ENCODE measurements at places on chromosomes 6 and 20.

- DNase-seq: no peak
These were observed 71.8 kb downstream of the FOXF2 start for GRCh38 chr6:1461207-1461606.

DNA sequence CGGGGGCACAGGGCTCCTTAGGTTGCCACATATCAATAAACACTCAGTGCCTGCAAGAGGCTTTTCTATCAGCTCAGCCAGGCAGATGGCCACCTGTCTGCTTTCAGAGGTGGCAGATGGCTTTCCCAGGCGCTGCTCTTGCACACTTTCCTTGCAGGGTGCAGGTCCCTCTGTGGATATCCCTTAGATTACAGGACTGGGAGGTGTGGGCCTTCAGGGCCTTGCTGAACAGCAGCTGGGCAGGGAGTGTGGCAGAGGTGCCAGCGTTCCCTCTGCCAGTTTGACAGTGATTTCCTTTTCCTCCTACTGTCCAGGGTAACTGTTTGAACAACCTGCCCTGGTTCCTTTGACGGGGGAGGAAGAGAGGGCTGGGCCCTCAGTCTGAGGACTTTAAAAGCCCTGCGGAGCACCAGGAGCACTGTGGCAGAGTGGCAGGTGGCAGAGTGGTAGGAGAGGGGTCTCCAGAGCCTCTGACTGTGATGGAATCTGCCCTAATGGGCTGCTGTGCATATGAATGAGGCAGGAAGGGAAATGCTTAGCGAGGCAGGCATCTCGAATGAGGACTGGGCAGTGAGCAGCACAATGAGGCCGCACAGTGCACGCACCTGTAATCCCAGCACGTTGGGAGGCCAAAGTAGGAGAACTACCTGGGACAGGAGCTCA is 34.2 kb downstream of the ABHD12 start:
- DNase-seq: peak; percentile 90

DNA sequence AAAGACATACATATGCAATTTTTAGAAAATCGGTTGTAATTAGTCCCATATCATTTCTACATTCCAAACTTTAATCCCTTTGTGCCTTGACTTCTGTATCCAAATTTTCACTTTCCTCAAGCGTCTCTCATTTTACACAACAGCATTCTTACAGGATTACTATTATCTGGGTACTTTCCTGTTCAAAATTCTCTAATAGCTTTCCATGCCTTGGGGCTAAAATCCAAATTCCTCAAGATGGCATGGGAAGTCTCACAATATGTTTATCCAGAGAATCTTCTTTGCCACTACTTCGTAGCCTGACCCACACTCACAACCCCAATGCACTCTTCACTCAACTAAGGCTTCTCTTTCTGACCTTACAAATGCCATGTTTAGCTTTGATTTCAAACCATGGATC is 125.0 kb downstream of the TBX18 start:
- no peak for DNase-seq

- DNase-seq: no peak
These were observed 148.2 kb downstream of the ERMARD start for GRCh38 chr6:169899481-169900145.

- DNase-seq: no peak
These were observed 244.3 kb upstream of the TSHZ2 start for GRCh38 chr20:52727740-52728456.

DNA sequence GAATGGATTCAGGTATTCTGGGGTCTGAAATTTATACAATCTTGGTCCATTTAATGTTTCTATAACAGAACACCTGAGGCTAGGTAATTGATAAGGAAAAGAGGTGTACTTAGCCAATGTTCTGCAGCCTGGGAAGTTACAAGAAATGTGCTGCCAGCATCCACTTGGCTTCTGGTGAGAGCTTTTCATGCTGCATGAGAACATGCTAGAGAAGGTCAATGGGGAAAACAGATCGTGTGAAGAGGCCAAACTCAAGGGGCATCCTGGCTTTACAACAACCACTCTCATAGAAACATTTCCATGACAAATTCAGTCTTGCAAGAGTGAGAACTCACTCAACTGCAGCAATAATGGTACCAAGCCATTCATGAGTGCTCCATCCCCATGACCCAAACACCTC is 16.8 kb downstream of the IL22RA2 start:
- no peak for DNase-seq

DNA sequence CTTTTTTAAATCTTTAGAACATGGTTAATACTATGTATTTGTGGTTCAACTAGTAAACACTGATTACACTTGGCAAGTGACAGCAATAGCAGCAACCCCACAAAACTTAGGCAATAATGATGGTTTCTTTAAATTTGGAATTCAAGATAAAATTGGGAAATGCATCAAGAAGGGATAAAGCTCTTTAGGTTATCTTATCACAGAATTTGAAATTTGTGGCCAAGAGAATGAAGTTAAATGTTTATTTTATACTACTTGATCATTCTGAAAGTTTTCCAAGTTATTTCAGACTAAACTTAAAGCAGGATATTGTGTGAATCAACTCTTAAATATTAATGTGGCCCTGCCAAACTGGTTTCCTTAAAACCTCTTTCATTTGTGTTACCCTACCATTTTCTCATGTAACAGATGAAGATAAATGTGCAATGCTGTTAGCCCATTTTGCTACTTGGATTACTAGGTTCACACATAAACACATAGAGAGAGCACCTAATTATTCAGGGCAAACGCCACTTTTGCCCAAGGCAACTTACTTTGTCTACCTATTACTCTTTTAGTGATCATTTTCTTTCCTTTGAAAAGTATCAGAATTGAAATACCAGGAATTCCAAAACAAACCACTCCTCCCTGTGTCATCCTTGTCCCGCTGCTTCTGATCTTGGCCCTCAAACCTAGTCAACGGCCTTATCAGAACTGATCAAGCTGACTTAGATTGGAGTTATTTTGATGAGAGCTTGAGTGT is 186.7 kb upstream of the TENT5A start:
- DNase-seq: no peak

DNA sequence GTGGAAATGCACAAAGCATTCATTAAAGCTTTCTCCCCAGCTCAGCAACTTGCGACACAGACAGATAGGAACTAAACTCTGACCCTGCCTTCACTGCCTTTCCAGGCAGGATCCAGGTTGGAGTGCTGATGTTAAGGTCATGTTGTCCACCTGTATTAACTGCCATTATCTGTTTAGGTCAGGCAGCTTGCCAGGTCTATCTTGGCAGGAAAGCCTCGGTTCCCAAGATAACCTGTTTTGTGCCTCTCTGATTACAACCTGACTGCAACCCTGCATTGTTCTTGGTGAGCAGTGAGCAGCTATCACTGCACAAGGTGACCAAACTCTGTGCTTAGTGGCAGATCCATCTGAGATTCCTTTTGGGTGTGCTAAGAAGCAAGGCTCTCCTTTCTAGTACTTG is 23.2 kb upstream of the ELOVL2 start:
- no peak for DNase-seq

DNA sequence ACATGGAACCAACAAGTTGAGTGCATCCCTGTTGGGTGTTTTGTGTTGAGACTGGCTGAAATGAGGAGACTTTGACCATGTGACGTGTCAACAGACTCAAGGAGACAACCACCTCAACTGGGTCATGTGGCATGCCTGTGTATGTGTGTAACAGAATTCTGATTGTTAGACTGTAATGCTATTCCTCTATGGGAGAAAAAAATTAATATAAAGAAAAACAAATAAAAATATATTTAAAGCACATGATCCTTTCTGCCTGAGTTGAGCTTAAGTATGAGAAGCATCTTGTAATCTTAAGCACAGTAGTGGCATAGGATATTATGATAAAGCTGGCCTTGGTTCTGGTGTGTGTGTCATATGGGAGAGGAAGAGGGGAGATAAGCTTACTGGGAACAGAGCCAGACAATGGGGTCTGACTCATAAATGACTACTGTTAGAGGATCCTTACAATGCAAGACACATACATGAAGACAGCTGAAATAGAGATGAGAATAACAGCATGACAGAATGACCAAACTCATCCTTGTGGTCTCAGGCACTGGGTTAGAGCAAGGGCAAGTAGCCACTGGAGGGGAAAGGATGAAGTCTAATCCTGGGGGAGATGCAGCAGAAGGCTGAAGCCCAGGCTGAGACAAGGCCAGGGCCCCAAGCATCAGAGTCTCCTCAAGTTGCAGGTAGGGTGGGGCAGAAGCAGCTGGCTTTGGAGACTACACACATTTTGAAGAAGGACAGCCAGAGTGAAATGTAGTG is 9.2 kb downstream of the TP53INP2 start:
- DNase-seq: no peak

DNA sequence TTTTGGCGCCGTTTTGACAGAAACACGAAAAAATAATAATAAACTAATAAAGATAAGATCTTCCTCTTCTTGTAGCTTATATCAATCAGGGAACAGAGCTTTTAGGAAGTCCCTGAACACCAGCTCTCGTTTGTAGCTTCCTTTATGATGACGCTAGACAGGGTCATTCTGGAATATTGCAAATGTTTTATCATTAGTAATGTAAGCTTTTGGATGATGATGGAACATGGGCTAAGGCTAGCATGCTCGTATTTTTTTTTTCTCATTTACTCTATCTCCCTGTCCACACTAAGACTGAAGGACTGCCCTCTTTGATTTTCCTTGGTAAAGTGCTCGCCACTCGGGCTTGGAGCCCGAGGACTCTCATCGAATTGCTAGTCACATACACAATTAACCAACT is 22.1 kb upstream of the POM121L2 start:
- DNase-seq: no peak

DNA sequence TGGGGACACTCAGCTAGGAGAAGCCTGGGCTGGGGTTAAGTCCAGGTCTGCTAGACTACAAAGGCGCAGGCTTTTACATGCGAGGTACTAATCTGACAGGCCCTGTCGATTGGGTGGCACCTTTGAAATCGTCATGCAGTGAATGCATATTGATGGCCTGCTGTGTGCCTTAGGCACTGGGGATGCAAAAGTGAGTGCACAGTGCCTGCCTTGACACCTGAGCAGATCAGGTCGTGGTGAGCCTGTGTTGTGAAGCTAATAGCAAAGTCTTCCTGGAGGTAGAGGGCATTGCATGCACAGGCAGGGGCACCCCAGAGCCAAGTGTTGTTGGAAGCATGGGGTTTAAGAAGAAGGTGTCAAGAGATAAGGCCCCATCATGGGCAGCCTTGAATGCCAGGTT is 16.9 kb downstream of the LRRC1 start:
- no peak for DNase-seq

DNA sequence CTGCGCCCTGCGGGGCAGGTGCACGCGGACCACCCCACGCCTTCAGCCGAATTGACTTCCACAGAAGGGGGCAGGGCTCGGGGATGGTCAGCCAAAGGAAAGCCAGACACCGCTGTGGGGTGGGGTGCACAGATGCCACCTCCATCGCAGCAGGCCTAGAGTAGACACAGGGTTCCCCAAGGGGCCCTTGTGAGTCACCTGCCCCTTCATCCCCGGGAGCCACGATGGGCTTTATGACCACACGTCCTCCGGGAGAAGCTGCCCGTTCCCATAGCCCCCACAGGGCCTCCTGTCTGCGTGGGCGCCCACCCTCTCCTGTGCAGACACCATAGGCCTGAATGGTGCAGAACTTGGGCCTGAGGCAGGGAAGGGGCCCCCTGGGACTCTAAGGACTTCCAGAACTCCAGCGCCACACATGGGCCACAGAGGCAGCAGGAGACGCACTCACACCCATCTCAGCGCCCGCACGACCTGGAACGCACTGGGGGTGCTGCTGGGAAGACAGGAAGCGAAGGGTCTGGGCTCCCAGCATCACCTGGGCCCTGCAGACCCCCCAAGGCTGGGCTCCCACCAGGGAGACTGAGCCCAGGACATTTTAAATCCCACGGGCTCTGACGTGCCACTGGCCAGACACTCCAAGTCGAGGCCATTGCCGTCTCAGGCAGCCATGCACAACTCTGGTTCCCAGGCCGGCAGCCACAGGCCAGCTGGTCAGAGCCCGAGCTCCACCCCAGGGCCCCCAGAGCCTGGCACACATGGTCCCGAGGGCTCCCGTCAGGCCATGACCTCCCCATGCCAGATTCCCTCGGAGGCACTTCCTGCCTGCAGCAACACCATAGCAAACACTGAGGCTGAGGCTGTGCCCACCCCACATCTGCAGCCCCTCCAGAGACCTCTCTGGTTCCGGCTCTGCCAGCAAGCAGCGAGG is 134.2 kb downstream of the DLL1 start:
- no peak for DNase-seq

DNA sequence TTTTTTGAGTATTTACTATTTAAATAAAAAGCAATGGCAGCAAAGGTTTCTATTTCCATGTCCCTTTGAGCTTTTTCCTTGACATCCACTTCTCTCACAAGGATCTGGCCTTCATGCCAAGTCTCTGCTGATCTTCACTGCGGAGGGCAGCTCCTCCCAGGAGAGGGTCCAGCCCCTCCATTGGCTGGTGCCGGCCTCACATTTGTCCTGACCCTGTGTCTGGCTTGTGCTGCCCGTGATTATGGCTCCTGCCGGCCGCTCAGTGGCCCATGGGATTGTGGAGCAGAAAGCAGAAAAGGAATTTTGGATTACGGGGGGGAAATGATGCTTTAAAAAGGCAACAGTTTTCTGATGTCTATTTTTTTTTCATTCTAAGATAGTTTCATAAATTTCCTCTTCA is 31.2 kb upstream of the PDE7B start:
- no peak for DNase-seq

DNA sequence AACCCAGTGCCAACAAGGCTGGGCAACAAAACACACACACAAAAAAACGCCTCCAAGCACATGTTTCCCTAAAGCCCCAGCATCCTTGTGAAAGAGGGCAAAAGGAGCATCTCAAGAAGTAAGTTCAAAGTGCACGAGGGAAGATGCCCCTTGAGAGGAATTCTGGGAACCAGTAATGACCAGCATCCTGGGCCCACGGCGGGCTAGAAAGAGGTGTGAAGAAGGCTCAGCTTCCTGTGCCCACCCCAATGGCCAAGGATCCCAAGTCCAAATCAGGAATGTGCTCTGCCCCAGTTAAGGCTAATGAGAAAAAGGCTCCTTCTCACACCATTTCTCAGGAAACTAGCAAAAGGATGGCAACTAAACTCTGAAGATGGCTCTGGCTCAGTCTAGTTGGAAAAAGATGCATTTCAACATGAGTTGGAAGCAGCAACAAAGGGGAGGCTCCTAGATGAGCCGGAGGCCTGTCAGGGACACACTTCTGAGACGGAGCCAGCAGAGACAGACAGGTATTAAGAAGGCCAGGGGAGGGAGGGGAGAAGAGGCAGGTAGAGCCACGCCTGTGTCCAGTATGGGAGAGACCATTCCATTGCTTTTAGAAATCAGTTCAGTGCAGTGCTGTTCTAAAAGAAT is 3.2 kb downstream of the RIMS4 start:
- DNase-seq: peak; percentile 33

GRCh38 chr6:39980839-39981580 is 46.7 kb upstream of the MOCS1 start:
- peak; percentile 75 for DNase-seq

GRCh38 chr20:11011653-11012052 is 337.9 kb upstream of the JAG1 start:
- no peak for DNase-seq

GRCh38 chr6:35601331-35602132 is 87.2 kb downstream of the FKBP5 start:
- peak; percentile 48 for DNase-seq

DNA sequence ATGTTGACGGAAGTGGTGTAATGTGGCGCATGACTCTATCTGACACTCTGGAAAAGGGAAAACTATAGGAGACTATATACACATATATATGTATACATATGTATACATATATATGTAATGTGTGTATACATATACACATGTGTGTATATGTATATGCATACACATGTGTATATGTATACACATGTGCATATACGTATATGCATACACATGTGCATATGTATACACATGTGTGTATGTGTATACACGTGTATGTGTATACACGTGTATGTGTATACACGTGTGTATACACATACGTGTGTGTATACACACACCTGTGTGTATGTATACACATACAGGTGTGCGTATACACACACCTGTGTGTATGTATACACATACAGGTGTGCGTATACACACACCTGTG is 683.4 kb upstream of the FLRT3 start:
- DNase-seq: no peak

Measured in cerebellar cortex (tissue), 1 donor.